ENCODE measurements at places on chromosomes 1 and 21.
A peak's percentile ranks its signal among the peaks of the same experiment; 100 is the strongest.

GRCh38 chr21:42025376-42026081 lies 15.4 kb upstream of the ZBTB21 start:
- DNase-seq = peak; percentile 78

GRCh38 chr1:205500240-205501233 lies 3.9 kb upstream of the CDK18 start:
- no peak for DNase-seq

DNA sequence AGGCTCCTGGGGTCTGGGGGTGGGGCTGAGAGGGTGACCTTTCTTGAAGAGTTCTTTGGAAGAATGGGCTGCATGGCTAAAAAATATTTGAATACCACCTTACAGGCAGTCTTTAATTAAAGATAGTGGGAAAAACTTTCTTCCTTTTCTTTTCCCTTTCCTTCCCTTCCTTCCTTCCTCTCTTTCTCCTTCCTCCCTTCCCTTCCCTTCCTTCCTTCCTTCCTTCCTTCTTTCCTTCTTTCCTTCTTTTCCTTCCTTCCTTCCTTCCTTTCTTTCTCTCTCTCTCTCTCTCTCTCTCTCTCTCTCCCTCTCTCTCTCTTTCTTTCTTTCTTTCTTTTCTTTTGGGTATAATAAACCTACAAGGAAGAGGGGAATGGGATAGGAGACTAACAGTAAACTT lies 77.8 kb upstream of the EDN2 start:
- no peak for DNase-seq

DNA sequence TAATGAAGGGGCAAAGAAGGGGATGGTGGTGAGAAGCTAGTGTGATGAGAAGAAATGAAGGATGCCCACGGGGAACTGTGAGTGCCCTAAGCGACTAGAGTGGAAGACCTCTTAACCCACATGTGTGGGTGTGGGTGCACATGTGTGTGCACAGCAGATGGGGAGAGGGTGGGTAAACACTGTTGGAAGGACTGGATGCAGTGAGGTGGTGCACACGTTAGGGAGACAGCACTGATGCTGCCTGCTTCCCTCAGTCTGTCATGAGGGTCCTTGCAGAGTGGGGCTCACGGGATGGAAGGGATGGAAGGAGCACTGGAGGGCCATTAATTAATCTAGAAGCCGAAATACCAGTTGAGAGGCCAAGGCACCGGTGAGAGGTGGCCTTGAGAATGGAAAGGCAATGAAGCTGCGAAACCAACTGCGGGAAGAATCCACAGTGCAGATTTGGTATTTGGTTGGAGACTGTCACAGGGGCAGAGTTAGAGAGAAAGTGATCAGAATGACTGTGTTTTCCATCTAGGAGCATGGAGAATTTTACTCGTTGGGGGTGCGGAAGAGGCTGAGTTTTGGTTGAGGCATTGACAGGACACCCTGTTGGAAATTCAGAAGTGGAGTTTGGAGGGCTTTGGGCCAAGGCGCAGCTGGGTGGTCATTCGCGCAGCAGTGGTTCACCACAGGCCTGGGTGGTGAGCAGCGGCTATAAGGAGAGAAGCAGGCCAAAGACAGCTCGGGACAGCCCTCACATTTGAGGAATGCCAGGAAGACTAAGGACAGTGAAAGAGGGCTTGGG lies 15.8 kb downstream of the RCSD1 start:
- no peak for DNase-seq

DNA sequence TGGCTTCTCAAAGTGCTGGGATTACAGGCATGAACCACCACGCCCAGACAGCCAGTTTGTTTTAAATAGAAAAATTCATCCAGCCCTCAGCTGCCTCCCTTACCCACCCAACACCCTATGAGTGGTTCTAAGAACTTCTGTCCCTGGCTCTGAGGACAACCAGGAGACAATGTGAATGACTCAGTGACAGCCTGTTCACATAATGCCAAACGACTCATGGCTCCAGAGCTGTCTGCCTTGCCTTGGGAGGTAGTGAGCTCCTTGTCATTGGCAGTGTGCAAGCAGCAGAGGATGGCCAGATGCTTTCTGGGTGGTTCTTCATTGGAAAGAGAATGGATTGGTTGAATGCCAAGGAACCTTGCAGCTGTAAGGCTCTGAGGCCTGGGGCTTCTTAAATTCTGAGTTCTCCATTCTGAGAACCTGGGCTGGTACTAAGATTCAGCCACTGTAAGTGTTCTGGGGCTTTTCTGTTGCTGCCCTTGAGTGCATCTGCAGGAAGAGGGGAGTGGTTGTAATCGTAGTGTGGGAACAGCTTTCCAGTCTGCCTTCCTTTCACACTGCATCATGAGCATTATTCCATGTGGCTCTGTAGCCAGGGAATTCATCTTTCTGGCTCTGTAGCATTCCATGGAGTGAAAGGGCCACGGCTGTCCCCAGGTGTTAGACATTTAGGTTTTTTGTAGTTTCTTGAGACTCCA lies 5.8 kb downstream of the SERINC2 start:
- peak; percentile 42 for DNase-seq

Measured in RPMI7951 (cell line).